Occipital lobe (tissue), 3 donors: ENCODE measurements at places on chromosomes 1 and 21.

DNA sequence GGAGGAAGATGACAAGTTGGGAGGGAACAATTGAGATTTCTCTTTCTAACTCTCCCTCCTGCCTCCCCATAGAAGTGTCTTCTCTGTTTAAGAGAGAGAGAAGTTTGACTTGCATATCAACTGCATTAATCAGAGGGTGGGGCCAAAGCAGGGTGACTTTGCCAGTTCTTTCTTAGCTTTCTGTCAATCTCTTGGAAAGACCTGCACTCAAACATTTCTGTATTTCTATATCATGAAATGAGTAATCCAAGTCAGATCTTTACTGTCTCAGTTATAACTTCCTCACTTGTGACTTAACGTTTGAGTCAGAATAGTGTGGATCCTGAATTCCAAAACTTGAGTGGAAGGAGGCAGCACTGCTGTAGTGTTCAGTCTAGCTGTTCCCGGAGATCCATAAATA lies 180.8 kb upstream of the KCNK2 start:
- no peak for DNase-seq

GRCh38 chr1:110436635-110437034 lies 14.3 kb upstream of the PROK1 start:
- DNase-seq: no peak

- DNase-seq: no peak
Observed at GRCh38 chr1:154198756-154199562, 7.1 kb upstream of the TPM3 start.

- no peak for DNase-seq
Observed at GRCh38 chr1:241994171-241994570, 4.7 kb downstream of the MAP1LC3C start.

- no peak for DNase-seq
Observed at GRCh38 chr1:212110617-212111016, 75.1 kb downstream of the DTL start.

GRCh38 chr1:109963864-109964263 lies 20.7 kb upstream of the AHCYL1 start:
- no peak for DNase-seq

- no peak for DNase-seq
Observed at GRCh38 chr1:116062201-116062600, 49.0 kb upstream of the MAB21L3 start.

DNA sequence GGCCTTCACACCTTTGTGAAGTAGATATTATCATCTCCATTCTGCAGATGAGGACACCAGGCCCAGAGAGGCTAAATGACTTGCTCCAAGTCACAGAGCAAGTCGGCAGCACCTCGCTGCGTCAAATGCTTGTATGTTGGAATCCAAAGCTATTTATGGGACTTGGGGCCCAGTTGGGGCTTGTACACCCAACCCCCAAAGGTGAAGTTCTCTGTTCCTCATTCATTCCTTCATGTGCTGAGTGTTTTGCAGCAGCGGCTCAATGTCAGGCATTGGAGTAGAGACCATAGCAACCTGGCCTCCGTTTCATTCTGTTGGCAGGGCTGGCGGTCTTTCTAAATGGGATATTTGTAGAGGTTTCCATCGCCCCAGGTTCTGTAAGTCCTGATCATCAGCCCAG lies 113.4 kb upstream of the SLC25A33 start:
- DNase-seq: no peak

- DNase-seq: no peak
Observed at GRCh38 chr1:2320760-2321667, 70.3 kb downstream of the MORN1 start.
